Activated CD4-positive, alpha-beta T cell treated with anti-CD3 and anti-CD28 coated beads, Interleukin-2, amount 10 ng/mL, durations not matched to agents 7 days and 5 days (primary cell): ENCODE measurements at places on chromosomes 2 and 18. TPM values are rescaled to one million over a fixed set of nuclear protein-coding genes. Genes with fewer than 3 reads are reported as not detected.

DNA sequence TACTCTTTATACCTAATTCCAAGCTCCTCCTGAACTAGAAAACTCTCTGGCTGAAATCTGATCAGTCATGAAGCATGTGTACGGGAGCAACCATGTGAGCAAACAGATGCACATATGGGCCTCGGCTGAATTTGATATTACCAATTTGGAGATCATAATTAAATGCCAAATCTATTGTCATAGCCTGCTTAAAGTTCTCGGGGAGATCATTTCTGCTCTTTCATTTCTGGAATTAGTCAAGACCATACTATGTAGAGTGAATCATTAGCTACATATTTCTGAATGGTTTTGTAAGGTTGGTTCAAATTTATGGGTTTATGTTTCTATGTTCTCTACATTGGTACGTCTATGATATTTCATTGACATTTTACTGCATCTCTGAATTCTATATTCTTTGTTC lies 205.5 kb downstream of the UBE2E3 start:
- no peak overlapping the region for H3K4me3 ChIP-seq
- peaks cover 15% of the 10 kb centered on the region for H3K36me3 ChIP-seq
- no peak overlapping the region for H3K27ac ChIP-seq
- DNase-seq = no peak
- H3K4me1 ChIP-seq = peaks cover 6% of the 10 kb centered on the region
- H3K27me3 ChIP-seq = no peaks in the 10 kb centered on the region

- no peak overlapping the region for H3K4me3 ChIP-seq
- DNase-seq = no peak
- peaks cover under 1% of the 10 kb centered on the region for H3K36me3 ChIP-seq
- no peaks in the 10 kb centered on the region for H3K27me3 ChIP-seq
- peaks cover 36% of the 10 kb centered on the region for H3K4me1 ChIP-seq
- H3K27ac ChIP-seq = no peak overlapping the region
Observed at GRCh38 chr2:8380026-8380425, 301.8 kb upstream of the ID2 start.

GRCh38 chr2:162579169-162579568 lies 235.2 kb downstream of the GCA start:
- no peaks in the 10 kb centered on the region for H3K36me3 ChIP-seq
- no peak overlapping the region for H3K27ac ChIP-seq
- no peak for DNase-seq
- no peak overlapping the region for H3K4me3 ChIP-seq
- H3K4me1 ChIP-seq = no peaks in the 10 kb centered on the region

DNA sequence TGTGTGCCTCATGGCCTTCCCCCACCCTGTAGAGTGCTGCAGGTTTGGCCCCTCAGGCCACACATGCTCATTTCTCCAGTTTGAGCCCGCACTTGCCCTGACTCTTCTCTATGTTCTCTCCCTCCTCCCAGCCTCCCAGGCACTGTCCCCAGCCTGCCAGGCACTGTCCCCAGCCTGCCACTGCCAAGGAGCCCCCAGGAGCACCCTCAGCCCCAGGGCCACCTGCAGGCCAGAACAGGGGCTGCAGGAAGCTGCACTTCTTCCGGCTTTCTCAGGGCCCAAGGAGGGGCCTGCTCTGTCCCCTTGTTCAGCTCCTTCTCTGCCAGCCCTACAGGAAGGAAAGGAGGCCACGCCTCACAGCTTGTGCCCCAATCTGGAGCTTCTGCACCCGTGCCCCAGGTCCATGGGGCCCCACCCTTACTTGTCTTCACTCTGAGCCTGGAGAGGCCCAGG lies 31.6 kb downstream of the CYP26B1 start:
- no peak overlapping the region for H3K27ac ChIP-seq
- H3K4me3 ChIP-seq = no peak overlapping the region
- H3K27me3 ChIP-seq = no peaks in the 10 kb centered on the region
- DNase-seq = no peak
- no peaks in the 10 kb centered on the region for H3K36me3 ChIP-seq

DNA sequence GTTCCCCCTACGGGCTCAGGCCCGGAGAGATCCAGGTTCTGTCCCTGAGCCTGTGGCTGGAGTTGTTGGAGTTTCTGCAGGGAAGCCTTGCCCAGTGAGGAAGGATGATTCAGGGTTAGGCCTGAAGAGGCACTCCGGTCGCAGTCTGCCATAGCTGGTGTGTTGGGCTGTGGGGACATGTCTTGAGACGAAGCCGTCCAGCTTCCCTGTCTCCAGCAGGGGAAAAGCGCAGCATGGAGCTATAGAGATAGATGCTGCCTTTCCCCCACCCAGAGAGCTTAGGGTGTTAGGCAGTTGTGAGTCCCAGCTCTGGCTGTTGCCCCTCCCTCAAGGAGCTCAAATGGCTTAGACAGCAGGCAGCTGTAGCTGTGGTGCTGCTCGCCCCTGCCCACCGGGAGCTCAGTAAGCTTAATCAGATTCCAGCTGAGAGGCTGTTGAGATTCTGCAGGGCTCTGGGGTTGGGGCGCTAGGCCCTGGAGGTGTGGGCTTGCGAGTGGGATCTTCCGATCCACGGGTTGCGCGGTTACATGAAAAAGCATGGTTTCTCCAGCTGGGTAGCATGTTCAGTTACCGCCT lies 103.9 kb downstream of the PMAIP1 start:
- no peaks in the 10 kb centered on the region for H3K4me1 ChIP-seq
- DNase-seq = no peak
- H3K36me3 ChIP-seq = no peaks in the 10 kb centered on the region
- no peak overlapping the region for H3K4me3 ChIP-seq

MROH2A gene
- not detected for total RNA-seq

RAB17 gene
- not detected for total RNA-seq

IL37 gene
- not detected for total RNA-seq

DNAJC5G gene
- total RNA-seq = not detected
